Panc1 (cell line): ENCODE measurements at places on chromosomes 6 and 20. TPM values are rescaled to one million over a fixed set of nuclear protein-coding genes. Genes with fewer than 3 reads are reported as not detected.

OLIG3 gene
- total RNA-seq, result not detected

DNA sequence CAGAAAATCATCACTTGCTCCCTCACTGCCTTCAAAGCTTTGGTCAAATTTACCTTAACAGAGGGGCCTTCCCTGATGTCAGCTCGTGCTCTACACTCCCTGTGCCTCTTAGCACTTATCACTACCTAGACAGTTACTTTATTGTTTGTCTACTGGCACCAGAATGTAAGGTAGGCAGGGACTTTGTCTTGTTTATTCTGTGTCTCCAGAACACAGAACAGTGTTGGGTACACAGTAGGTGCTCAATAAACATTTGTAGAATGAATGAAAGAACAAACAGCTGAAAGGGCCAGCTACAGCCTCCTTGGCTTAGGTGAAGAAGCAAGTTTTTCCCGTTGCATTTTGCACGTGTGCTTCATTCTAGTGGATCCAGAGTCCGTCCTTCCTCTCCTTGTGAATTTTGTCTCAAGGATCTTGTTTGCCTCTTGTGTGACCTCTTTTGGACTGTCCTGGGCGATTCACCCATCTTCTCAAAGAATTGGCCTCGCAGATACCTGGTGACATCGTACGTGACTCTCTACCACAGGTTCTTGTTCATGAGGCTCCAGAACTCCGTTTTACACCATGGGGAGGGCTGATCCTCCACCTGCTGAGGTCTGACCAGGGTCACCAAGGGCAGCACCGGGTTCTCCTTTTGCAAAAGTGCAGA, 84.2 kb upstream of the ARMC2 start:
- DNase-seq, result no peak

DYNLT2 gene
- 2.1 TPM for total RNA-seq

DNA sequence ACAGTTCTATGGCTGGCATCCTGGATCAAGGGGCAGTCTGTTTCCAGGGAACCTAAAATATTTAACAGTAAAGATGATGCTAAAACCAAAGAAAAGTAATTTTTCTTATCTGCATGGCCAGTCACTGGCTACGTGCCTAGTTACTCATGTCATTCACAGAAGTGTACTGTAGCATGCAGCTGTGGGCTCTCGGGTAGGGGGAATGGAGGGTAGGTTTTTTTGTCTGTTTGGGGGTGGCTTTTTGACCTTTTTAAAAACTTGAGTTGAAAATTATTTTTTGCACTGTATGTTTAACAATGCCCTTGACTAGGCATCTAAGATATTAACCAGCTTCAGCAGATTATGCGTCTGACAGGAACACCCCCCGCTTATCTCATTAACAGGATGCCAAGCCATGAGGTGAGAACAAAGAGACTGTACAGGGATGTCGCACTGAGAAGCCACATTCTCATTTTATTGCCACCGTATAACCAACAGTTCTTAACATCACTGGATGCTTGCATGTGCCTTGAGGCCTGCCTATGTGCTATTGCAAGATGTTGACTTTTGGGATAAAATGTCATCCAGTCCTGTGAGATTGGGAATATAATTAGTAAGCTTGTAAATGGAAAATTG, 30.3 kb upstream of the MAPK13 start:
- DNase-seq, result no peak

LY6G6F gene
- total RNA-seq, result not detected

DLGAP4 gene
- 52.5 TPM for total RNA-seq
